NCI-H2029 treated with DMSO at 0.1 percent for 48 hours (cell line): ENCODE measurements at places on chromosomes 16 and 17.
A peak's percentile ranks its signal among the peaks of the same experiment; 100 is the strongest.

DNA sequence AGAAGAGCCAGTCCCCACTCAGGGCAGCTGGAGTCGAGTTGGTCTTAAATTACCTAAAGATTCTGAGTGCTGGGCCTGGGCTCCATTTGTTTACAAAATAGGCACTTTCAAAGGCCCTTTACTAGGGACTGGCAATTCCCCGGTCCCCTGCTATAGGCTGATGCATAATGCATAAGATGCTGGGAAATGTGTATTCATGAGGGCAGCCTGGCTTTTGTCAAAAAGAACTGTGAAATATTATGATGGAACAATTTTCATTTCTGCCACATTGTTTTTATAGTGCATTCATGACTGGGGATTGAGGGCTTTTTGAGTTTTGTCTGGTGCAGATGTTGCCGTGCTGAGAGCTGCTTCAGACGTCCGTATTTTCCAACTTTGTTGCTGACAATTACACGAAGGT lies 617.0 kb upstream of the CDH5 start:
- no peak for DNase-seq

DNA sequence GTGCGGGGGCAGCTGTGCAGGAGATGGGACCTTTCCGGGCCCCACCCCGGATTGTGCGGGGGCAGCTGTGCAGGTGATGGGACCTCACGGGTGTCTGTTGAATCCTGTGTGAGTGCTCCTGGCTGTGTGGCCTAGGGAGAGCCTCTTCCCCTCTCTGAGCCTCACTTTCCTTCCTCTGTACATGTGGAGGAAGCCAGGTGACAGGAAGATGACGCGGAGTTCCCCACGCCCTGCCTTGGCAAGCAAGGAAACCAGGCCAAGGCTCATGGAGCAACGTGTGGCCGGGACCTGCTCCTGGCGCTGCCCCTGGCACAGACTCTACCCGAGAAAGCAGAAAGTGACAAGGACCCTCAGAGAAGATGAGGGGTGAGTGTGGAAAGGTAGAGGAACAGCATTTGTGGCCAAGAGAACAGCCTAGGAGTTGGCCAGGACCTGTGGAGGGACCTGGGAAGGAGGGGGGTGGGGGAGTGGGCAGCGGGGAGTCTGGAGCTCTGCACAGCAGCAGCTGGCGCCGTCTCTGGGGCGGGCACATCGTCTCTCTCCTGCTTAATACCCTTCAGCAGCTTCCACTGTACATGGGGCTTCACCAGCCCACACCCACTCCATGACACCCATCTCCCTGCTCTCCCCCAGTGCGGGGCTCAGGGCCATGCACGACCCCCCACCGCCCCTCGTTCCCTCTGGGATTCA lies 38.4 kb upstream of the PABPN1L start:
- no peak for DNase-seq

- no peak for DNase-seq
These were observed 18.0 kb downstream of the XPO6 start for GRCh38 chr16:28193530-28194423.

GRCh38 chr16:66924527-66925321 lies 611 bp downstream of the RRAD start:
- DNase-seq, result no peak

- DNase-seq, result no peak
These were observed at the start of gene GJC1 for GRCh38 chr17:44829523-44830358. Gene GJC1 (minus strand): TSS chr17:44830287. CDS start chr17:44805817, 24,470 bp downstream.

GRCh38 chr17:83192161-83192788 lies 112.9 kb downstream of the METRNL start:
- no peak for DNase-seq

DNA sequence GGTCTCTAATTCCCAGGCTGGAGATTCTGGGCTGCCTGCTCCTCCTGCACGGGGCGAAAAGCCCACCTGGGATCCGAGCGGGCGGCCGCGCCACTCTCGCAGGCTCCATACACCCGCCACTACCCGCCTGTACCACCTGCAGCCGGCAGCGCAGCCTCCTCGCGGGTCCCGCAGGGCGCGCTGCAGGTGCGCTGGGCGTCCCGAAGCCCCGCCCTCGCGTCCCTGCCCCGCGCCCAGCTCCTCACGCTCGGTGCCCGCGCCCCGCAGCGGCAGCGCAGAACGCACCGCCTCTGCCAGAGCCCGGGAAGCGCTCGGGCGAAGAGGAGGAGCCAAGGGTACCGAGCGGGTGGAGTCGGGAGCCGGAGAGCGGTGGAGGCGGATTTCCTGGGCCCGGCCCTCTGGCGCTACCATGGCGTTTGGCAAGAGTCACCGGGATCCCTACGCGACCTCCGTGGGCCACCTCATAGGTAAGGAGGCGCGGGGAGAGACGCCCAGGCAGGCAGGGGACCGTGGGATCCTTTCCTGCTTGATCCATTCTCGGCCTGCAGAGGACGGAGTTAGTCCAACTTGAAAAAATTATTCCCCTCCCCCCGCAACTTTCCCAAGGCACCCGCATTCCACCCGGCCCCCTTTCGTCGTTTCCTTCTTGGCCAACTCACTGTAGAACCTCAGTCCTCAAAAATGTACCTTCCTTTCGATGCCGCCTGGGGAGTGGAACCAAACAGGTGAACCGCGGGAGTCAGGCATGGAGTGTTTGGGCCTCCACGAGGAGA lies at the start of gene TOM1L1:
Gene TOM1L1 (plus strand): TSS at position 396 of the 773 bp plus-strand sequence. CDS start 14 bp downstream, at position 410.
- DNase-seq, result peak; percentile 56

- DNase-seq, result no peak
These were observed 21.1 kb downstream of the ARHGAP27 start for GRCh38 chr17:45411348-45412105.

- DNase-seq, result no peak
These were observed 184.4 kb upstream of the CDH11 start for GRCh38 chr16:65306300-65306699.

GRCh38 chr16:22296225-22297113 lies 740 bp upstream of the POLR3E start:
- DNase-seq, result no peak

DNA sequence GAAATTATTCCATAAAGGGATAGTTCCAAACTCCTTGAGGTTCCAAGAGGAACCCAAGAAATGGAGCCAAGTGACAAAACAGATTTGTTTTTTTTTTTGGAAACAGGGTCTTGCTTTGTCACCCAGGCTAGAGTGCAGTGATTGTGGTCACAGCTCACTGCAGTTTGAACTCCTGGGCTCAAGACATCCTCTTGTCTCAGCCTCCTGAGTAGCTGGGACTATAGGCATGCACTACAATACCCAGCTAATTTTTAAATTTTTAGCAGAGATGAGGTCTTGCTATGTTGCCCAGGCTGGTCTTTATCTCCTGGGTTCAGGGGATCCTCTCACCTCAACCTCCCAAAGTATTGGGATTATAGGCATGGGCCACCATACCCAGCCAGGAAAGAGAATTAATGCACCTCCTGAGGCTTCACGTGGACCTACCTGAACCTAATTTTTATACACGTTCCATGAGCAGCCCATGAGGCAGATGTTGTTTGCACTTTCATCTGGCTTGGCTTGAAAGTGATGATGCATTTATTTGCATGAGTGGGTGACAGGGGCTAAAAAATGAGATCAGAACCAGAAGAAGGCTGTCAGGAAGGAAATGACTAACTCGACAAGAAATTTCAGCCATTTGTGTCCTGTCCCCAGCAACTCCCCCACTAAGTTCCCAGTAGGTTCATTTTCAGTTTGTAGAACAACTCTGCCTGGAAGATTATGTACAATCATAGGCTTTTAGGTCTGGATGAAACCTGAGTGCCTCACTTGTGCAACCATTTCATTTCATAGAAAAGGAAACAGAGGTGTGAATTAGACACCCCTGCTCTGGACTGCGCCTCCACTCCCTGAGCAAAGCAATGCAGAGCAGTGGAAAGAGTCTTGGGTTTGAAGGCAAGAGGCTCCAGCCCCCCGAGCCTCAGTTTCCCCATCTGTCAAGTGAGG lies 10.3 kb upstream of the IRF8 start:
- DNase-seq, result no peak

- DNase-seq, result no peak
These were observed 2.6 kb downstream of the GID4 start for GRCh38 chr17:18041776-18042175.

DNA sequence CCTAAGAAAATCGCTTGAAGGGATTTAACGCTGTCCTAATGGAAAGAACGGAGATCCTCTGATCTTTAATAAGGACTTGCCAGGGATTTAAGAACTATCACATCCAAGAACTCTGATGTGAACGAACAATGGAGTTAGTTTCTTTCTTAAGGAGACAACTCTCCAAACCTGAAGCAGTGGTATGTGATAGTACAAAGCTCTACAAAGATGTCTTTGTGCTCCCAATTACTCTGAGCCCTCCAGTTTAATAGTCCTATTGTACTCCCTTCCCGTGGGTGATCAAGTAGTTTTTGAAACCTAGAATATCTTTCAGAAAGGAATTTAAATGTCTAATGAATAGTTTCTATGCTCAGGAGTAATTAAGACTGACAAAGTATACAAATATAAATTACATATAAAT lies 123.8 kb downstream of the FTO start:
- DNase-seq, result no peak

GRCh38 chr17:47188271-47188875 lies 722 bp downstream of the CDC27 start:
- DNase-seq, result no peak

DNA sequence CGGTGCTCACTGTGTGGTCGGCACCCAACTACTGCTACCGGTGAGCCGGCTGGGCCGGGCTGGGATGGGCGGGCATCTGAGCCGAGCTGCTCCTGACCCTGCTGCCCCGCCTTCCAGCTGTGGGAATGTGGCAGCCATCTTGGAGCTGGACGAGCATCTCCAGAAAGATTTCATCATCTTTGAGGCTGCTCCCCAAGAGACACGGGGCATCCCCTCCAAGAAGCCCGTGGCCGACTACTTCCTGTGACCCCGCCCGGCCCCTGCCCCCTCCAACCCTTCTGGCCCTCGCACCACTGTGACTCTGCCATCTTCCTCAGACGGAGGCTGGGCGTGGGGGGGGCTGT lies 6.9 kb downstream of the TBX6 start:
- DNase-seq, result no peak

DNA sequence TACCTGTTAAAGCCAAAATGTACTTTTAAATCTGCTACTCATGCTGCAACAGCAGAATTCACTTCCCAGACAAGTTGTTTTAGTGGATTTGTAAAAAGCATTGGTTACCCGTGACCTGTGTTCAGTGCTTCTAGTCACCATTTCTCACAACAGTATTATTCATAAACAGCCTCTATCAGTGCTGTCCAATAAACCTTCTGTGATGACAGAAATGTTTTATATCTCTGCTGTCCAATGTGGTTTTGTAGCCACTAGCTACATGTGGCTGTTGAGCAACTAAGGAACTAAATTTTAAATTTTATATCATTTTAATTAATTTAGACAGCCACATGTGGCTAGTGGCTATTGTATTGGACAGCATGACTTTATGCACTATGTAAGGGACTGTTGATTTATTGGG lies 12.6 kb downstream of the MAP3K3 start:
- no peak for DNase-seq

GRCh38 chr17:73645050-73645871 lies 1.0 kb upstream of the SDK2 start:
- DNase-seq, result no peak

GRCh38 chr16:57245472-57246113 lies 534 bp downstream of the ARL2BP start:
- DNase-seq, result no peak

DNA sequence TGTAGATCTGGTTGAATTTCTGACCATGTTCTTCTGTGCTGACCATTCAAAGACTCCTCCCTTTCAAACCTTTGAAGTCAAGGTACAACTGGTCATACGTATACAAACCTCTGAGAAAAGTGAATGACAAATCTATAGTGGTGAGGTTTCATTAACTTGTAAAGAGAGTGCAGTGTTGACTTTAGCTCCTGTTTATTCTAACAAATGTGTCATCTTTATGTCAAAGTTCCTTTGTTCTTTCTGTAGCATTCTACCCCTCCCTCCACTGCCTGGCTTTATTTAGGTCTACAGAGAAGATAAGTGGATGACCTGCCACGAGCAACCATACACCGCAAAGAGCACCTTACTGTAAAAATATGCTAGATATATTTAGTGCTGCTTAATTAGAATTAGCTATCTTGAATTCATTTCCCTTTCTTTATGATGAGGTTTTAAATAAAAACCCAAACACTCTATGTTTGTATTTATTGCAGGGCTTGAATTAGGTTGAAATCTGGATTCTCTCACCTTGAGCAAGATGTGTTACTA lies 520.0 kb upstream of the CDH11 start:
- no peak for DNase-seq

GRCh38 chr16:877242-878071 lies 76.9 kb upstream of the GNG13 start:
- no peak for DNase-seq
